EH (cell line): ENCODE measurements at places on chromosomes 1 and 21.

GRCh38 chr1:207856276-207857023, 54.5 kb downstream of the CD34 start:
- no peak for DNase-seq

DNA sequence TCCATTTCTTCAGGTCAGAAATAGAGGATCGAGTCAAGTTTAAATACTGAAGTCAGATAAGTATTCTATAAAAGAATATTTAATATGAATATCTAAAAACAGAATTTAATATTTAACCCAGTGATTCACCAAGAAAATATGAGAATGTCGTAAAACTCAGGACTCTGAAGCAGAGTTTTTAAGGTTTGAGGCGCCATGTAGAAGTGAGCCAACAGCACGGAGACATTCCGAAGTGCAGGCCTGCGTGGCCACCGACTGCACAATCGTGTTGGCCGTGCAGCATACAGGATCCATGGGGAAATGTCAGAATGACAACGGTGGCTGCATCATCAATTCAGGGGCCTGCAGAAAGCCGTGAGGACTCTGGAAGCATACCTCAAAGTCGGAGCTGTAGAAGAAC, 23.4 kb downstream of the MRAP start:
- no peak for DNase-seq

- peak; percentile 44 for DNase-seq
Observed at GRCh38 chr1:210342986-210343780, 14.5 kb downstream of the HHAT start.

DNA sequence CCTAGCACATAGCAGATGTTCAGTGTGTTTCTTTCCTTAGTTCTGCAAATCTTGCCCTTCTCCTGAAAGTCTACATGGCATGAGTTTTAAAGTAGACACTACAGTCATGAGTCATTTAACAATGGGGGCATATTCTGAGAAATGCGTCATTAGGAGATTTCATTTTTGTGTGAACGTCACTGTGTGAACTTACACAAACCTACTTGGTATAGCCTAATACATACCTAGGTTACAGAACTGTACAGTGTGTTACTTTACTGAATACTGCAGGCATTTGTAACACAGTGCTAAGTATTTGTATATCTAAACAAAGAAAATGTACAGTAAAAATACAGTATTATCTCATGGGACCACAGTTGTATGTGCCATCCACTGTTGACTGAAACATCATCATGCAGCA, 10.0 kb downstream of the TTF2 start:
- DNase-seq, result peak; percentile 33

DNA sequence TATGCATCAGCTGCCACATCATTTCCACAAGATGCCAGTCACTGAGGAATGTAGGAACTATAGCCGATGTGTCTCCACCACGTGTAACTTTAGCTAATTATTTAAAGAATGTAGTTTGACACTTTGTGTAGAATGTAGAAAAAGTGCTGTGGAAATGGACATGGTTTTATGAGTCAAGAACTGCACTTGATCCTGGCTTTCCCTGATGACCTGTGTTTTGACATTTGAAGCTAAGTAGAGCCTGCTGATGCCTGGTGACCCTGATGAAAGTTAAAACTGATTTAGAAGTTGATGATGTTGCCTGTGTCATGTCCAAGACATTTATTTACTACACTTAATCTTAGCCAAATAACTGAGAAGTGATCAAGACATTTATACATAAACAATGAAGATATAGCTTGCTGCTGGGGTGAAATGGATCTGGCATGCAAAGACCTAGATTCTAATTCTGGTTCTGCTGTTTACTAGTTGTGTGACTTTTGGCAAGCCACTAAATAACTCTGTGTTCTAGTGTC, 4.4 kb upstream of the OSBPL9 start:
- DNase-seq, result peak; percentile 61

- DNase-seq, result peak; percentile 21
Observed at GRCh38 chr1:192522673-192523072, 52.9 kb upstream of the RGS1 start.
